ENCODE measurements at places on chromosomes 3 and 15. TPM values are rescaled to one million over a fixed set of nuclear protein-coding genes. Genes with fewer than 3 reads are reported as not detected.

SAMD7 gene
- not detected for total RNA-seq

EXD1 gene
- total RNA-seq: 0.28 TPM

A4GNT gene
- total RNA-seq: not detected

RAB5A gene
- total RNA-seq: 104 TPM

CDHR4 gene
- total RNA-seq: not detected

SCAANT1 gene
- not detected for total RNA-seq

CAMK2N2 gene
- total RNA-seq: 69.2 TPM

BMF gene
- total RNA-seq: 1.4 TPM
